ENCODE measurements at places on chromosomes 5 and 9. TPM values are rescaled to one million over a fixed set of nuclear protein-coding genes. Genes with fewer than 3 reads are reported as not detected.

The BHMT gene
- 30.7 TPM for total RNA-seq

The PITX1 gene
- not detected for total RNA-seq

The SPEF2 gene
- total RNA-seq = 19.1 TPM

The SPINK14 gene
- not detected for total RNA-seq

The ANKRD31 gene
- 0.38 TPM for total RNA-seq

The SPINK4 gene
- total RNA-seq = not detected

The CBY3 gene
- total RNA-seq = not detected

The C9orf50 gene
- 1.1 TPM for total RNA-seq

The MELK gene
- total RNA-seq = 1.1 TPM

The PSAT1 gene
- 22.4 TPM for total RNA-seq

The CPLANE1 gene
- total RNA-seq = 23.3 TPM

The C9 gene
- 4.5 TPM for total RNA-seq

The FCHO2 gene
- 48.1 TPM for total RNA-seq

The BTNL3 gene
- total RNA-seq = not detected

The OTP gene
- not detected for total RNA-seq

The ROR2 gene
- total RNA-seq = 5.7 TPM

The ITGA1 gene
- total RNA-seq = 65.6 TPM

The CCDC152 gene
- total RNA-seq = 1.1 TPM

The PCDHGA5 gene
- 2.8 TPM for total RNA-seq

The CDKN2A gene
- total RNA-seq = 4.1 TPM

The NR5A1 gene
- total RNA-seq = not detected

The SLC34A1 gene
- 0.91 TPM for total RNA-seq

The SPATA9 gene
- 1.0 TPM for total RNA-seq

The ZFP2 gene
- 2.7 TPM for total RNA-seq

The HABP4 gene
- 20.9 TPM for total RNA-seq

The PDE8B gene
- 4.5 TPM for total RNA-seq

The MEGF10 gene
- 0.25 TPM for total RNA-seq

The SLCO6A1 gene
- total RNA-seq = not detected

The CTXN3 gene
- 0.35 TPM for total RNA-seq

The CNOT8 gene
- total RNA-seq = 40.4 TPM

Data from kidney (tissue), 22 donors.